ENCODE measurements at places on chromosomes 3 and 15.

- no peaks in the 10 kb centered on the region for H3K36me3 ChIP-seq
- H3K4me3 ChIP-seq, result no peak overlapping the region
- no peaks in the 10 kb centered on the region for H3K27me3 ChIP-seq
- no peak for DNase-seq
- no peak overlapping the region for H3K27ac ChIP-seq
- H3K4me1 ChIP-seq, result no peaks in the 10 kb centered on the region
Observed at GRCh38 chr3:38038447-38038911, 529 bp upstream of the DLEC1 start.

GRCh38 chr15:90790561-90790960 is 73.4 kb downstream of the BLM start:
- H3K27ac ChIP-seq, result no peak overlapping the region
- no peaks in the 10 kb centered on the region for H3K27me3 ChIP-seq
- peaks cover 9% of the 10 kb centered on the region for H3K4me1 ChIP-seq
- DNase-seq, result no peak
- H3K4me3 ChIP-seq, result no peak overlapping the region
- H3K36me3 ChIP-seq, result peaks cover 64% of the 10 kb centered on the region

DNA sequence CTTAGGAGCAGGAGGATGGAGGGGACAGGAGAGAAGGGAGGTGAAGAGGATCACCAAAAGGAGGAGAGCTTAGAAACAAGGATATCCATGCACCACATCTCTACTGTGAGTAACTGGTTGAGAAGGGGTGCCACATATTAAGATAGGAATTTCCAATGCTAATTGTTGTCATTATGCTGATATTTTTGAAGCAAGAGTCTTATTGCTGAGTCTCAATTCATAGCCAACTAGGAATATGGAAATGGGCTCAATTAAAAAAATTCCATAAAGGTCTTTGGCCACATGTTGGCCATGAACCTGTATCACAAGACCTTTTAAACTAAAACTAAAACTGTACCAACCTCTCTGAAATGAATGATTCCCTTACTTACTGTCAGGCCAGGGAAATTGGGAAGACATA is 642.6 kb downstream of the MAGI1 start:
- DNase-seq, result no peak
- no peak overlapping the region for H3K27ac ChIP-seq
- no peak overlapping the region for H3K4me3 ChIP-seq
- no peaks in the 10 kb centered on the region for H3K27me3 ChIP-seq

GRCh38 chr3:184549796-184550577 is 11.6 kb upstream of the EPHB3 start:
- DNase-seq, result peak; percentile 32
- H3K27ac ChIP-seq, result no peak overlapping the region
- H3K36me3 ChIP-seq, result no peaks in the 10 kb centered on the region
- H3K4me1 ChIP-seq, result 0 out of 2 replicates have a peak, but pooled peaks cover 2% of the 10 kb centered on the region
- no peak overlapping the region for H3K4me3 ChIP-seq

- no peak overlapping the region for H3K4me3 ChIP-seq
- H3K27me3 ChIP-seq, result no peaks in the 10 kb centered on the region
- no peak for DNase-seq
- H3K36me3 ChIP-seq, result no peaks in the 10 kb centered on the region
Observed at GRCh38 chr3:63582943-63583500, 69.5 kb upstream of the SNTN start.

GRCh38 chr3:41701191-41701698 is 260.7 kb downstream of the ULK4 start:
- H3K36me3 ChIP-seq, result no peaks in the 10 kb centered on the region
- H3K27me3 ChIP-seq, result no peaks in the 10 kb centered on the region
- H3K4me3 ChIP-seq, result no peak overlapping the region
- DNase-seq, result no peak

DNA sequence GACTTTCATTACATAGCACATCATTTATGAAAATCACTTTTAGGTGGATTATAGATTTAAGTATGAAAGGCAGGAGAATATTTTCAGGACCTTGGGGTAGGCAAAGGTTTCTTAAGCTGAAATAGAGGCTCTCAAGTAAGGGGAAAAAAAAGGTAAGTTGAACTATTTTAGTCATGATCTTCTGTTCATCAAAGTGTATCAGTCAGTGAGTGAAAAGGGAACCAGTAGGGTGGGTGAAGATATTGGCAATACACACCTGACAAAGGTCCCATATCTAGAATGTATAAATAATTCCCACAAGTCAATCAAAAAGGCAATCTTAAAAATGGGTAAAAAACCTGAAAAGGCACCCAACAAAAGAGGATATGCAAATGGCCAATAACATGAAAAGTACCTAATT is 218.6 kb downstream of the KLF13 start:
- H3K36me3 ChIP-seq, result no peaks in the 10 kb centered on the region
- no peaks in the 10 kb centered on the region for H3K4me1 ChIP-seq
- no peak for DNase-seq
- no peak overlapping the region for H3K4me3 ChIP-seq
- H3K27ac ChIP-seq, result no peak overlapping the region
- H3K27me3 ChIP-seq, result no peaks in the 10 kb centered on the region

GRCh38 chr15:73637527-73637926 is 4.3 kb upstream of the NPTN start:
- no peaks in the 10 kb centered on the region for H3K36me3 ChIP-seq
- H3K27me3 ChIP-seq, result no peaks in the 10 kb centered on the region
- H3K27ac ChIP-seq, result no peak overlapping the region
- no peak for DNase-seq

- H3K4me3 ChIP-seq, result no peak overlapping the region
- DNase-seq, result peak; percentile 51
- no peaks in the 10 kb centered on the region for H3K4me1 ChIP-seq
Observed at GRCh38 chr3:128390867-128391266, 75.8 kb downstream of the DNAJB8 start.

- H3K27me3 ChIP-seq, result no peaks in the 10 kb centered on the region
- H3K27ac ChIP-seq, result no peak overlapping the region
- DNase-seq, result no peak
- peaks cover 9% of the 10 kb centered on the region for H3K36me3 ChIP-seq
Observed at GRCh38 chr15:71757741-71758530, 52.4 kb upstream of the NR2E3 start.

GRCh38 chr3:64265646-64266045 is 40.4 kb upstream of the PRICKLE2 start:
- no peak overlapping the region for H3K27ac ChIP-seq
- H3K27me3 ChIP-seq, result no peaks in the 10 kb centered on the region
- no peak for DNase-seq
- H3K36me3 ChIP-seq, result no peaks in the 10 kb centered on the region
- no peak overlapping the region for H3K4me3 ChIP-seq
- H3K4me1 ChIP-seq, result no peaks in the 10 kb centered on the region

GRCh38 chr3:180571831-180572598 is 29.9 kb upstream of the TTC14 start:
- no peak overlapping the region for H3K27ac ChIP-seq
- H3K4me1 ChIP-seq, result no peaks in the 10 kb centered on the region
- no peak for DNase-seq
- no peak overlapping the region for H3K4me3 ChIP-seq
- H3K36me3 ChIP-seq, result no peaks in the 10 kb centered on the region
- no peaks in the 10 kb centered on the region for H3K27me3 ChIP-seq

GRCh38 chr15:88342666-88343065 is 86.1 kb upstream of the NTRK3 start:
- no peak overlapping the region for H3K4me3 ChIP-seq
- H3K27me3 ChIP-seq, result no peaks in the 10 kb centered on the region
- no peak overlapping the region for H3K27ac ChIP-seq
- no peaks in the 10 kb centered on the region for H3K36me3 ChIP-seq
- no peaks in the 10 kb centered on the region for H3K4me1 ChIP-seq
- no peak for DNase-seq

- DNase-seq, result no peak
- no peaks in the 10 kb centered on the region for H3K27me3 ChIP-seq
- H3K4me3 ChIP-seq, result no peak overlapping the region
- no peaks in the 10 kb centered on the region for H3K4me1 ChIP-seq
- H3K36me3 ChIP-seq, result no peaks in the 10 kb centered on the region
Observed at GRCh38 chr3:80408030-80408721, 640.4 kb upstream of the ROBO1 start.

GRCh38 chr15:63896336-63897115 is 62.8 kb upstream of the HERC1 start:
- H3K4me3 ChIP-seq, result peak overlapping the region; percentile 13
- H3K27me3 ChIP-seq, result no peaks in the 10 kb centered on the region
- peaks cover 18% of the 10 kb centered on the region for H3K4me1 ChIP-seq
- H3K27ac ChIP-seq, result peak overlapping the region; percentile 53
- DNase-seq, result peak; percentile 77

DNA sequence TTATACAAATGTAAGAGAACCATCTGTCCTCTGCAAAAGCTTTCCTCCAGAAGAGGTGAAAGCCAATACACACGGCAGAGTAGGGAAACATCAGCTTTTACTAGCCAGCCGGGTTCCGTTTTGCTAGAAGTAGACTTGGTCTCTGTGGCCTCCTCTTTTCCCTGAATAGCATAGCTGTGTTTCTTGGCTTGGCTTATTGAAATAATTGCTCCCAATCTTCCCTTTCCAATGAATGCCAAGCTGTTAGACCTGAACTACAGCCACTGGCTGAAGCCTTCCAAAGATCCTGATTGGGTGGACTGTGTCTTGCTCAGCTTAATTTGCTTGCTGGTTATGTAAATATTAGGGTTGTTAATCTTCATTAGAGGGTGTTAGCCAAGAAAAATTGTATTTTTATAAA is 157.8 kb upstream of the ROPN1 start:
- no peaks in the 10 kb centered on the region for H3K27me3 ChIP-seq
- DNase-seq, result no peak

GRCh38 chr3:183298701-183299153 is 45.7 kb downstream of the B3GNT5 start:
- peak overlapping the region; percentile 81 for H3K27ac ChIP-seq
- H3K4me3 ChIP-seq, result 0 out of 2 replicates have a peak overlapping the region, but pooled peaks have one; percentile 2
- H3K4me1 ChIP-seq, result peaks cover 26% of the 10 kb centered on the region
- no peaks in the 10 kb centered on the region for H3K27me3 ChIP-seq
- no peaks in the 10 kb centered on the region for H3K36me3 ChIP-seq
